ENCODE measurements at places on chromosomes 4 and X.

- no peak for DNase-seq
Measured at GRCh38 chr4:184313702-184314659, 96.3 kb upstream of the ENPP6 start.

- no peak for DNase-seq
Measured at GRCh38 chr4:123621072-123621705, 224.6 kb downstream of the SPRY1 start.

DNA sequence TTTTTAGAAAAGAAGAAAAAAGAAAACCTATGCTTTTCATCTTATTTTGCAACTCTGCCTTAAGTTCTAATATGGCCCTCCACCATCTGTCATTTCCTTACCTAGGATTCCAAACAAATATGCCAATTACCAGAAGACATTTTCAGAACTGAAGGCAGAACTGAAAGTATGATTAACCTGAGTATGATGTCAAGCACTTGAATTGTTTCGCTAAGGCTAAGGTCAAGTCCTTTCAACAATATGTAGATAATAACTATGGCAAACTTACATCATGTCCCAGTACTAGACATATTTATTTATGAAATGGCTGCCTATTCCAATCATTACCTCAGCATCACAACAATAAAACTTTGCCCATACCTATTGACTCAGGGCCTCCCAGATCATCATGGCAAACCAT is 91.0 kb downstream of the OR13H1 start:
- no peak for DNase-seq

- DNase-seq, result no peak
Measured at GRCh38 chr4:579543-580175, 3.6 kb upstream of the TMEM271 start.

- no peak for DNase-seq
Measured at GRCh38 chrX:63746278-63746677, 38.7 kb downstream of the ARHGEF9 start.

DNA sequence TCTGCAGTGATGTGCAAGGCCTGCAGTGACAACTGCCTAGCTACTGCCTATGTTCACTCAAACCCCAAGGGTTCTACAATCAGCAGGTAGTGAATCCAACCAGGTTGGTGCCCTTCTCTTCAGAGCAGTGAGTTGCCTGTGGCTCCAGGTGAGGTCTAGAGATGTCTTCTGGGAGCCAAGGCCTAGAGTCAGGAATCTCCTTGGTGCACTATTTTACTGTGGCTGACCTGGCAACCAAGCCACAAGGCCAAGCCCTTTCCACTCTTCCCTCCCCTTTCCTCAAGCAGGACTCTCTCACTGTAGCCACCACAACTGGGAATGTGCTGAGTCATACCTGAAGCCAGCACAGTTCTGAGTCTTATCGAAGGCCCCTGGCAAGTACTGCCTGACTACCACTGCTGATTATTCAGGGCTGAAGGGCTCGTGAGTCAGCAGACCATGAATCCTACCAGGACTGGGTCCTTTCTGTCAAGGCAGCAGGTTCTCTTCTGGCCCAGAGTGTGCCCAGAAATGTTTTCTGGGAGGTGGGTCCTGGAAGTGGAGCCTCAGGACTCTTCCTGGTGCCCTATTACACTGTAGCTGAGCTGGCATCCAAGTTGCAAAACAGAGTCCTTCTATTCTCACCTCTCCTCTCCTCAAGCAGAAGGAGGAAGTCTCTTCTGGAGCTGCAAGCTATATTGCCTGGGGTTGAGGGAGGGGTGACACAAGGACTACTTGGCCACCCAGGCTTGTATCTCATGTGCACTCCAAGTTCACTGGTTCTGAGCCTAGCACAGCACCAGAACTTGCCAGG is 111.6 kb downstream of the BTC start:
- no peak for DNase-seq

GRCh38 chrX:45750639-45751038 is 550.0 kb upstream of the DIPK2B start:
- no peak for DNase-seq

- DNase-seq, result no peak
Measured at GRCh38 chr4:117324851-117325491, 239.6 kb upstream of the TRAM1L1 start.

DNA sequence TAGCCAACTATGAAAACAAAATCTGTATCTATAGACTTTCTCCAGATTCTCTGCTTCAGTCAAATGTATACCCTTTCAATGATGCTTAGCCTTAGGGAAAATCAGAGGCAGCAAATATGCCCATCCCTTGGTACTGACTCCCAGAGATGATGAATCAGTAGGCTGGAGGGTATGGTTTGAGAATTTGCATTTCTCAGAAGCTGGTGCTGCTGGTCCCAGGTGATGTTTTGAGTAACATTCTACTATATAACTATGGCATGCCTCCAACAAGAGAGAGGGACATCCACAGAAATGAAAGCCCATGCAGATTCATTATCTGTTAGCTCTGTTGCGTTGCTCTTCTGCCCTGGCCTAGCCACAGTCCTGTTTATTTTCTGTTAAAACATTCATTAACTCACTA is 13.6 kb downstream of the TNIP3 start:
- DNase-seq, result no peak

DNA sequence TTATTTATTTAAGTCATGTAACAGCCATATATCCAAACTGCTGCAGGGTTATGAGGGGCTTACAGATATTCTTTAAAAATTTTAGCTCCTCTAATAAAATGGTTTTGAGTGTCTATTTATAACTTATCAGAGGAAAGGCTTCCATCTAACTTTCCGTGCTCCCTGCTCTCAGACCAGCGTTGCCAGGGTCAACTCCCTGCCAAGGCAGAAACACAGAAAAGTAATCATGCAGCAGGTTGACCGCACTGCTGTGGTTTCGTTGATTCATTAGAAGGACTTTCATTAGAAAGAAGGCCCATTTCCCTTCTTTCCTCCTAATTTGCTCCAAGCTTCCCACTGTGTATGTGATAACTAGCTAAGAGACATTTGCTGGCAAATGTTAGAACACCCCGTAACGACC is 33.9 kb downstream of the BCLAF3 start:
- no peak for DNase-seq

GRCh38 chr4:173403051-173403450 is 4.1 kb upstream of the SCRG1 start:
- no peak for DNase-seq

GRCh38 chr4:73675623-73676022 is 55.4 kb upstream of the RASSF6 start:
- no peak for DNase-seq

DNA sequence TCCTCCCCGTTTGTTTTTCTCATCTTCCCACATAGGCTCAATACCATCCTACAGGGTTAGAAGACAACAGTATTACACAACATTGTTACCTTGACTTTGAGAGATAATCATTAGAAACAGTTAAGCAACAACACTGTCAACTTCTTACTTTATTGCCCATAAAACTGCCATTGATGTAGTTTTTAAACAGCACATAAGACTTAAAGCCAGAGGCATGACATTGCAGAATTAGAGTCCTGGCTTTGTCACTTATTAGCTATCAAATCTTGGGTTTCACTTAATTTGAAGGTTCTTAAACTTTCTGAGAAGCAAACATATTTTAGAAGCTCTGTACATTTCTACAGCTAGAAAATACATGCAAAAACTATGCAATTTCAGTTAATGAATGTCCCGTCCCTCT is 41.8 kb downstream of the EIF4E start:
- no peak for DNase-seq

DNA sequence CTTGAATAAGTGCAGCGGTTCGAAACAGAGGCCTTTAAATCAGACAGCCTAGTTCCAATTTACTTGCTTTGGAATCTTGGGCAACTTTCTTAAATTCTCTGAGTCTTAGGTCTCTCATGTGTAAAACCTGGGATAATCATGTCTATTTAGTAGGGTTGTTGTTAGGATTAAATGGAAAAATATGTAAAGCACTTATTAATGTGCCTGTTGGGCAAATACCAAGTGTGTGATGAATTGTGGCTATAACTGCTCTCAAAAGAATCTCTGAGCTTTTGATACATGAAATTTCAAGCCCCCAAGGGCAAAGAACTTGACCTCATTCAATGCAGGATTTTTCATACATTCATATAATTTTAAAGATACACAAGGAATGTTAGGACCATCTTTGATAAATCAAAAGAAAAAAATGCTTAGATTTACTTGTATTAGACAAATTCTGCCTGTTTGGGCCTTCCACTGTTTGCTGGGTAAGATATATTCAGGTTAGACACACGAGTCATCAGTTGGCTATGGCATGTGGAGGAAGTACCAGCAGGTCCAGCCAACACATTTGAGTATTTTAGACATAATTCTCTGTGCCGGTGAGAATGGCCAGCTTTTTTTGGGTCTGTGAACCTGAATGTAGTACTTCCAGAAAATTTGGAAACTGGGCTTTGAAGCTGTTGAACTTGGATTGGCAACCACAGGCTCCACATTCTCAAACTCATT is 241.4 kb upstream of the CNKSR2 start:
- no peak for DNase-seq

DNA sequence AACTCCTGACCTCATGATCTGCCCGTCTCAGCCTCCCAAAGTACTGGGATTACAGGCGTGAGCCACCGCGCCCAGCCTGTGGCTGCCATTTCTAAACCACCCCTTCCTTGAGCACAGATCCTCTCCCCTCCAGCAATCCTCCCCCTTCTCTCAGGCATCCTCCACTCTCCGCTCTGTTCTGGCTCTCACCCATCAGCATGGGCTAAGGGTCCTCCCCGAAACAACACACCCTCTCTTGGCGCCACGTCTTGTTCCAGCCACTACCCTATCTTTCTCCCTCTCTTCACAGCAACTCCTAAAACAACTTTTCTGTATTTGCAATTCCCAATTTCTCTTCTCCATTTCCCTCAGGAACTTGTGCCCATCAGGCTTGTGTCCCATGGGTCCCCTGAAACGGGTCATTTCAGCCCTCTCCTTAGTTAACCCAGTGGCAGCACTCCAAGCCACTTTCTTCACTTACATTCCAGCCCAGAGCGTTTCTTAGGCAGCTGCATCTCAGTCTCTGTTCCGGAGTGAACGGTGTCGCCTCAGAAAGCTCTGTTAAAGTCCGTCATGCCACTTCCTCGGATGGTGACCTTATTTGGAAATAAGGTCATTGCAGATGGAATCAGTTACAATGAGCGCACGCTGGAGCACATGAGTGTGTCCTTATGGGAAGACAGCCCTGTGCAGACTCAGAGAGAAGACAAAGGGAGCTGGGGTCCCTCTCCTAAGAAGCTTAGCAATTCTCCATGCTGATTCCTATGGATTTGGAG is 28.3 kb upstream of the CLDN24 start:
- DNase-seq, result no peak

GRCh38 chr4:125042041-125042440 is 272.7 kb upstream of the FAT4 start:
- no peak for DNase-seq

DNA sequence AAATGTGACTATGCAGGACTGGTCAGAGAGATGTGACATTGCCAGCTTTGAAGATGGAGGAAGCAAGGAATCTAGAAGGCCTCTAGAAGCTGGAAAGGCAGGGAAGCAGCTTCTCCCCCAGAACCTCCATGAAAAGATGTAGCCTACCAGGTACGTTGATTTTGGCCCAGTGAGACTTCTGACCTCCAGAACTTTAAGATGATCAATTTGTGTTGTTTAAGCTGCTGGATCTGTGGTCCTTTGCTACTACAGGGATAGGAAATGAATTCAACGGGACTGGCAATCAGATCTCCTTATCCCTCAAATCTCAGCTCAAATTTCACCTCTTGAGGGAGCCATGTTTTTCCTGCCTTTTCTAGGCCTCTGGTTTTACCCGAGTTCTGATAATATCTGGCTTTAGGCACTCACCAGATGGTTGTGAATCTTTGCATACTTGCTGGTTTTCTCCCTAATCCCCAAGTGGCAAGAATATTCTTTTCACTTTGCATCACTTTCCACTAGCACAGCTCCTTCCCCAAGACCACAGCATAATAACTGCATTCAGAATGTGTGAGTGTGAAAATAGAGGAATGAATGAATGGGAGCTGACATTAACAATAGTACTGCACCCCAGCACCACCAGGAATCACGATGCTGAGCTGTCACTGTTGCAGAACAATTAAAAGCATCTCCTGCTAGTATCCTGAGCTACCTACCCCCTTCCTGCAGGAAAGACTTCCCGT is 25.5 kb upstream of the TMSB4X start:
- DNase-seq, result no peak

GRCh38 chr4:183444214-183445096 is at the start of gene CDKN2AIP:
Gene CDKN2AIP (plus strand): TSS chr4:183444636. CDS start chr4:183444798, 162 bp downstream.
- peak; percentile 89 for DNase-seq

GRCh38 chrX:133185119-133185518 is 33.0 kb downstream of the TFDP3 start:
- DNase-seq, result no peak

- DNase-seq, result no peak
Measured at GRCh38 chr4:86664959-86665358, 70.8 kb downstream of the PTPN13 start.

- DNase-seq, result no peak
Measured at GRCh38 chr4:94127707-94128328, 79.8 kb upstream of the SMARCAD1 start.

- no peak for DNase-seq
Measured at GRCh38 chr4:25779021-25779420, 83.8 kb downstream of the SEL1L3 start.

- no peak for DNase-seq
Measured at GRCh38 chr4:4637710-4638109, 95.9 kb upstream of the STX18 start.

- peak; percentile 64 for DNase-seq
Measured at GRCh38 chrX:7147978-7148854, at the start of gene PUDP. Gene PUDP (minus strand): TSS chrX:7148153. CDS start chrX:7148113, 40 bp downstream.

DNA sequence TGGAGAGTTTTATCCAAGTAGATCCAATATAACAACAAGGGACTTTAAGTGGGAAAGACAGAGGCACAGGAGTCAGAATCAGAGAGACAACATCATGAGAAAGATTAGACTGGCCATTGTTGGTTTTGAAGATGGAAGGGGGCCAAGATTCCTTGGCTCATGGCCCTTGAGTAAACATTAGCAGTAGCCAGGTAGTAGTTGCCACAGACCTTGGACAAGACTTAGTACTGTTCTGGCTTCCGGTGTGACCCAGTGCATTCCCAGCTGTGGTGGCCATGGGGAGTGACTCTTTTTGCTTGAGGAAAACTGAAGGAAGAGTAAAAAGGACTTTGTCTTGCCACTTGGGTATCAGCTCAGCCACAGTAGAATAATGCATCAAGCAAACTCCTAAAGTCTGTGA is 462.2 kb upstream of the CPXCR1 start:
- DNase-seq, result no peak

GRCh38 chrX:124619710-124620109 is 273.3 kb downstream of the SH2D1A start:
- no peak for DNase-seq
